ENCODE measurements at places on chromosomes 2 and 18. TPM values are rescaled to one million over a fixed set of nuclear protein-coding genes. Genes with fewer than 3 reads are reported as not detected.

The RAB27B gene
- total RNA-seq, result 22.9 TPM

The SKA1 gene
- total RNA-seq, result 2.0 TPM

The SMYD5 gene
- 20.4 TPM for total RNA-seq

The CNTNAP5 gene
- total RNA-seq, result 26.6 TPM

The ATP6V1C2 gene
- 0.25 TPM for total RNA-seq

The DUSP19 gene
- total RNA-seq, result 9.8 TPM

The OXER1 gene
- 0.25 TPM for total RNA-seq

The ARHGEF4 gene
- total RNA-seq, result 45.7 TPM

The LCT gene
- not detected for total RNA-seq

The INPP5D gene
- total RNA-seq, result 2.7 TPM

The TMEM87B gene
- total RNA-seq, result 6.1 TPM

The CNGA3 gene
- total RNA-seq, result 2.5 TPM

The ACVR1C gene
- total RNA-seq, result 4.2 TPM

The TXNDC2 gene
- total RNA-seq, result under 0.01 TPM

The DYNAP gene
- total RNA-seq, result not detected

The SCG2 gene
- total RNA-seq, result 81.9 TPM

The RPL37A gene
- total RNA-seq, result 1,375 TPM

All from temporal lobe (tissue), 4 donors.